ENCODE measurements at places on chromosomes 12 and 14.

DNA sequence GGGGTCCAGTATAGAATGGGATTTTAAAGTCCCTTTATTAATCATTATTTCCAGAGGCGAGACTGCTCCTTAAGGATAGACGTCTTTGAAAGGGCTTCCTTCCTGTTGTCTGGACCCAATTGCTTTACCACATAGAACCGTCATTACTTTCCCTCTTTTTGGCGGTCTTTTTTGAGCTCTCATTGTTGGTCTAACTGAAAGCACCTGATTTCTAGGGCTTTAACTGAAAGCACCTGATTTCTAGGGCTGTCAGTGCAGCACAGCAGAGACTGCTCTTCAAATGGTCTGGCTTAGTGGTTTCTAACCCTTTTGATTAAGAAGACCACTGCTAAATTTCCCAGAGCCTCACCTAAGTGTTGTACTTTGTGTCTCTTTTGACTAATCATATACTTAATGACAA, 95.8 kb downstream of the PRKCH start:
- DNase-seq, result no peak

- no peak for DNase-seq
Observed at GRCh38 chr12:125566-125965, 59.0 kb downstream of the IQSEC3 start.

DNA sequence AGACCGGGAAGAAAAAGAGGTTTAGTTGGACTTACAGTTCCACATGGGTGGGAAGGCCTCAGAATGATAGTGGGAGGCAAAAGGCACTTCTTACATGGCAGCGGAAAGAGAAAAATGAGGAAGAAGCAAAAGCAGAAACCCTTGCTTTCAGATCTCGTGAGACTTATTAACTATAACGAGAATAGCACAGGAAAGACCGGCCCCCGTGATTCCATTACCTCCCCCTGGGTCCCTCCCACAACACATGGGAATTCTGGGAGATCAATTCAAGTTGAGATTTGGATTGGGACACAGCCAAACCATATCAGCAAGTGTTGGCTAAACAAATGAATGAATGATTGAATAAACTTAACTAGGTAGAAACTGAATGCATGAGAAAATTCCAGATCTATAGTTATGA, 85.3 kb upstream of the PARP11 start:
- no peak for DNase-seq

- DNase-seq, result no peak
Observed at GRCh38 chr14:60998617-60999016, 17.6 kb downstream of the SLC38A6 start.

DNA sequence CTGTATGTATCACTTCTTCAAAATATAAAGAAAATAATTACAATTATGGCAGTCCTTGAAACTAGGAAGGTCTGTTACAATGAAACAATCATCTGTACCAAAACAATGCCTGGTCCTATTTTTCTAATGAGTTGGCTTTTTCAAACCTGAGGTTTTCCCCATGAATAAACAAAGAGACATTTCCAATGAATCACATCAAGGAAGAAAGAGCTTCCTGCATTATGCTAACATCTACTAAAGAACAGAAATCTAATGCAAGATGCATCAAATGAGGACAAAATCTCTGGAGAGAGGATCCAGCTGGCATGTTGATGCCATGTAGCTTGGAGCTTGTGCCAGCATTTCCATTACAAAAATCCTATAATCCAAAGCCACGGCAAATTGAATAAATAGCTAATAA, 29.3 kb downstream of the NIN start:
- DNase-seq, result no peak

GRCh38 chr12:84056-84455, 17.5 kb downstream of the IQSEC3 start:
- DNase-seq, result peak; percentile 55

- no peak for DNase-seq
Observed at GRCh38 chr12:92362126-92362525, 216.5 kb upstream of the BTG1 start.

- DNase-seq, result no peak
Observed at GRCh38 chr14:81385419-81385818, 14.7 kb downstream of the STON2 start.

DNA sequence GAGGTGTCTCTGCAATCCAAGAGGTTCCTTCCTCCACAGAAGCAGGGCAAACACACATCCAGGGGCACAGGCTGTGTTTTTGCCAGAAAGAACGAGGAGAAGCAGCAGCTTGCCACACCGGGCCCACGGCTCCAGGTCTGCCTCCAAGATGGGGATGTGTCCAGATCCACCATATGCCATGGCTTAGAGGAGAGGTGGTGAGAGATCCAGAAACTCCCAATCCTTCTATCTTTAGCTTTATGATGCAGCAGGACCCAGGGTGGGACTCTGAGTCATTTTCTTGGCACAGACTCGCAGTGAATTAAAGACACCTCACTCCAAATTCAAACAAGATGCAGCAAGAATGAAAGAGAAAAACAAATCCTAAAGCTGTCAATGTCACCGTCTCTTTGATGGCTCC, 481.4 kb upstream of the TMEM132C start:
- peak; percentile 60 for DNase-seq

DNA sequence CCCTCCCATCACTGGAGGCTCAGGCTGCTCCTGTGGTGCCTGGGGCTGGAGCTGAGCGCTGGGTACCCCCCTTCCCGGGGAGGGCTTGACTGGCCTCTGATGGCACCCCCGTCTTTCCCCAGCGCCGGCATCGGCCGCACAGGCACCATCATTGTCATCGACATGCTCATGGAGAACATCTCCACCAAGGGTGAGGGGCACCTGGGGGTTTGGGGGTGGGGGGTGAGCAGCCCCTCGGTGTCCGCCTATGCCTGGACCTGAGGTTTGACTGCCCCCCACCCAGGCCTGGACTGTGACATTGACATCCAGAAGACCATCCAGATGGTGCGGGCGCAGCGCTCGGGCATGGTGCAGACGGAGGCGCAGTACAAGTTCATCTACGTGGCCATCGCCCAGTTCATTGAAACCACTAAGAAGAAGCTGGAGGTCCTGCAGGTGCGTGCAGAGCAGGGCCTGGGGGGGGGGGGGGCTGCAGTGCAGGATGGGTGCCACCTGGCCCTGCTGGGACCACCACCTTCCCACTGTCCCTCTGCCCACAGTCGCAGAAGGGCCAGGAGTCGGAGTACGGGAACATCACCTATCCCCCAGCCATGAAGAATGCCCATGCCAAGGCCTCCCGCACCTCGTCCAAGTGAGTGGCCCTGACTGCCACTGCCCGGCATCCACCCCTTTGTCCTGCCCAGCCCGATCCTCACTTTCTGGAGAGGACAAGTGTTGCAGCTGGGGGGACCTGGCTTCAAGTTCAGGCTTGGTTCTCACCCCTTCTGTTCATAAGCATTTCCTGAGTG, 8.8 kb downstream of the PTPN6 start:
- DNase-seq, result peak; percentile 26

GRCh38 chr12:121295116-121295745, 1.3 kb downstream of the CAMKK2 start:
- no peak for DNase-seq

DNA sequence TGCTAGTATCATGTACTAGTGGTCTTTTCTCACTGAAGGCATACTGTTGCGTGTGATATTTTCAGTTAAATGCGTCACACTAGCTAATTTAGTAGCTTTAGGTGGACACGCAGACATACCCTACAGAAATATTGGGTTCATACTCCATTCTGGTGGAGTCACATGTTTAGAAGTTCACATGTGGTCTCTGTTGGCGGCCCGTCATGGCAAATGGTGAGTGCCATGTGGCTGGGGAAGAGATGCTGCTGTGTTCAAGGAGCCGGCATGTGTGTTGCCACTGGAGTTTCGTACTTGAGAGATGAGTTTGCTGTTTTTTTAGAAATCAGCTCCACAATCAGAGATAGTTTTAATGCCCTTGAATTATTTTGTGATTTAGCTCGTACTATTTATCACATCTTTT, 454.6 kb downstream of the PCNX1 start:
- DNase-seq, result no peak

DNA sequence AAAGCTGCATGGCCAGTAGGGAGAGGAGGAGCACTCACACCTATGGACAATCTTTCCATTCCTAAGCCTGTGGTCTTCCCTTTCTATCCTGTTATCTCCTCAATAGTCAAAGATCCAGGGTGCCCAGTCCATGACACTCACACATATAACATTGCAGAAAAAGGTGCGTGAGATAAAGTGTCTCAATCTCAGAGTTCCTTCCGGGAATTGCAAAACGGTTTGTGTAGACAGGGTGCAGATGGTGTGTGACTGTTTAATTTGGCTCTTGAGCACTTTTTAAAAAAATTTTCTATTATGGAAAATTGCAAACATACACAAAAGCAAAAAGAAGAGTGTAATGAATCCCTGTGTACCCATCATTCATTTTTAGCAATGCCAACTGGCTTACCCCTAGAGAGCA, 1493.6 kb downstream of the AACS start:
- DNase-seq, result no peak

- DNase-seq, result no peak
Observed at GRCh38 chr12:118271770-118272417, 100.8 kb downstream of the TAOK3 start.

- DNase-seq, result no peak
Observed at GRCh38 chr14:94644102-94644535, 31.9 kb downstream of the SERPINA3 start.

- no peak for DNase-seq
Observed at GRCh38 chr12:105924526-105925208, 214.1 kb downstream of the NUAK1 start.

DNA sequence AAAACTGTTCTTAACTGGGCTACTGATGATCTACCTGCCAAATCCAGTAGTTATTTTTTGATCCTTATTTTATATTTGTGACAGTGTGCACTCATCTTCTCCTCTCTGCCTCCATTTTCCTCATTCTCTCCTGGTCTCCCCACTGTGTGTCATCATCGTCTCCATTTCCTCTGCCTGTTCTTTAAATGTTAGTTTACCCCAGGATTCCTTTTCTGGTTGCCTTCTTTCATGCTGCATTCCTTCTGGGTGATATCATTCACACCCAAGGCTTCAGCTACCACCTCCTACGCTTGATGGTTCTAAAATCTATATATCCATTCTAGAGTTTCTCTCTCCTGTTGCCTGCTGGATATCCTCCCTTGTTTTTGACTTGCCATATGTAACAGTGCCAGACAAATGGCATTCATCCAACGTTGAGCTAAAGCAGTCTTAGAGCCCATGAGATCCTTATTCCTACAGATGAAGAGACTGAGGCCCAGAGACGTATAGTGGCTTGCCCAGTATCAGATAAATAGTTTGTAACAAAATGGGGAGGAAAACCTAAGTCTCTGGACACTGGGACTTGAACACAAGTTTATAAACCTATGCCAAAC, 109.5 kb downstream of the DIP2B start:
- DNase-seq, result no peak

DNA sequence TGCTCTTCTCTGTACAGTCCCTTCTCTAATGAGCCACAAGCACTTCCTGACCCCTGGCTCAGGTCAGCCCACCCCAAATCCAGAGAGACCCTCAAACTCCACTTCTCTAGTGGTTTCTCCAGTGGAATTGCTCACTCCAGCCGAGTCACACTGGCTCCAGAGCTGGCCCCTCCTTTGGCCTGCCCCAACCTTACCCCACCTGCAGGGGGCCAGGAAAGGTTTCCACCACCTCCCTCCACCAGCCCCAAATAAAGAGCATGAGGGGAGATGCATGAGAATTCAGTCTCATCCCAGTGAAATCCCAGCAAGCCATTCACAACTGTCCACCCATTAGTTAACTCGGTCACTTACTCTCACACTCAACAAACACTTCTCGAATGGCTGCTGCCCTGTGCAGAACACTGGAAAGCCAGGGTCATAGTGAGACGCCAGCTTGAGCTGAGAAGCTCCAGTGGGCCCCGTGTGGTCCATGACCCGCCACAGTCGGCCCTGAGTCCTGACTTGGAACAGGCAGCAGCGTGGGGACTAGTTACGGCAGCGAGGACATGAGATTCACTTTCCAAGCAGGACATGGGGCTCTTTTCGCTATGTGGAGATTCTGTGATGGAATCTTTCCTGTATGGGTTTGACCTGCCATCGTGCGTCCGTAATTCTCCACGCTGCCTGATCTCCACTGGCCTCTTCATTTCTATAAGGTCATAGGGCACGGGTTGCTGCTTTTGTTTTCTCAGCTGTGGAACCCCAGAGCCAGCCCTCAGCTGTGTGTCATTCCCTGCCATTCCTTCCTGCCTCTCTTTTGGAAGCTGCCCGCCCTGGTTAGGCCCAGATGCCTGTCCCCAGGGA, 44.2 kb downstream of the SLC6A12 start:
- DNase-seq, result no peak

DNA sequence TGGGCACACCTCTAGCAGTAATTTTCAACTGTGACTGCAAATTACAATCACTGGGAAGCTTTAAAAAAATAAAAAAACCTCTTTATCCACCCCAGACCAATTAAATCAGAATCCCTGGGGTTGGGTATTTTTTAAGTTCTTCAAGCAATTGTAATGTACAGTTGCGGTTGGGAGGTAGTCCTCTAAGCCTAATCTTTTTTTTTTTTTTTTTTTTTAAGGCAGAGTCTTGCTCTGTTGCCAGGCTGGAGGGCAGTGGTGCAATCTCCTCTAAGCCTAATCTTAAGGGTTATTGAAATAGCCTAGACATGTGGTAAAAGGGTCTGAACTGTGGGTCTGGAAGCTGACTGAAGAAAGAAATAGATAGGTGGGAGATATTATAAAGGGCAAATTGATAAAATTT, 230.5 kb downstream of the AKAP6 start:
- no peak for DNase-seq

DNA sequence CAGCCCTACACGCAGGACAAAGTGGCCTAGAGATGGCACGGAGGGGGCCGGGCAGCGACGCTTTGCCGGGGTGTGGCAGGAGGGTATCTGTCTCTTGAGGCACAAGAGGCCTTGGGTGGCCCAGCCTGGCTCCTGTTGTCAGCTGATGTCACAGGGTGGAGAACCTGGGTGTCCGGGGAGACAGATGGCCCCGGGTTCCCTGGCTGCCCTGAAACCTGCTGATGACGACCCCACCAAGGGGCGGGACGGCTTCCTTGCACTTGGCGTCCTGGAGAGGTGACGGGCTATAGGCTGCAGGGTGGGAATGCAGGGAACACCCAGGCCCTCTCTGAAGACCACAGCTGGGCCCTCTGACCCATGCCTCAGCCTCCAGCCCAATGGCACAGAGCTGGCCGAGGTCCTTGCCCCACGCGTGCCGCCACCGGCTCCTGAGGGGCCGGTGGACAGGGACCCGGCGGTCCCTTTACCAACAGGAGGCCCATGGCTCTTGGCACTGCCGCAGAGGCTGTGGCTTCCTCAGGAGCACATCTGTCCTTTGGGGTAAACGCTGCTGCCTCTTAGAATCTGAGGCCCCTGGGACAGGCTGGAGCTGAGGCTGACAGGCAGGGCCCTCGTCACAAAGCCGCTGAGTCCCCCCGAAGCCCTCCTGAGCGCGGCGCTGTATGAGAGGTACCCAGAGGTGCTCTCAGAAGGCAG, 16.4 kb downstream of the TRMT61A start:
- peak; percentile 29 for DNase-seq

DNA sequence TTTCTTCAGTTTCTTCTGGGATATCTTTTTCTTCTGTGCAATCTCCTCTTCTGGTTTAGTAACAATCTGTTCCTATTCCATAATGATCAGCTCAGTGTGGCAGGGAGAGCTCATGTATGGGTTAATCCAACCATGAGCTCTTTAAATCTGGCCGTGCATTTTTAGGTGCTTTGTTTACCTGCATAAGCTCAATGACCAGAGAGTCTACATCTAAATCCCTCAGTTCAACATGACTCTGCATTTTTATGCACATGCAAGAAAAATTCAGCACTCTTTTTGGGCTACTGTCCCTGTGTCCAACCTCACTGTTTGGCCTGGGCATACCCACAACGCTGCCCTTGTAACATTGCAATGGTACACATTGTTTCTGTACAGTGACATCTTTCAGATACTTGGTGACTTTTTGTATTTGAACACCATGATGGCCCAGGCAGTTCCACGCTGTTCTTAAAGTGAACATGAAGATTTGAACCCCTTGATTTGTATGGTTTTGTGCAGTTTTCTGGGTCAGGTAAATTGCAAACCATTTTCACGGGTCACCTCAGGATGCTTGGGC, 243.3 kb upstream of the SRRM4 start:
- no peak for DNase-seq

All from femur (tissue), 1 donor.